ENCODE measurements at places on chromosomes 11 and 22. TPM values are rescaled to one million over a fixed set of nuclear protein-coding genes. Genes with fewer than 3 reads are reported as not detected.

The SLC22A8 gene
- polyA plus RNA-seq, result 23.1 TPM

The TIGD3 gene
- polyA plus RNA-seq, result 0.41 TPM

The LRRC75B gene
- 20.2 TPM for polyA plus RNA-seq

The MS4A15 gene
- polyA plus RNA-seq, result not detected

The NDUFA6 gene
- polyA plus RNA-seq, result 116 TPM

The NCAM1 gene
- polyA plus RNA-seq, result 201 TPM

The OR2AT4 gene
- polyA plus RNA-seq, result not detected

The TMEM191B gene
- polyA plus RNA-seq, result 1.5 TPM

The FOLR2 gene
- polyA plus RNA-seq, result 44.4 TPM

The SLC16A8 gene
- 2.4 TPM for polyA plus RNA-seq

The LRRN4CL gene
- polyA plus RNA-seq, result 1.5 TPM

The DEFB108B gene
- not detected for polyA plus RNA-seq

The RIMBP3B gene
- polyA plus RNA-seq, result not detected

The APOA1 gene
- polyA plus RNA-seq, result 53.5 TPM

The OR56A1 gene
- polyA plus RNA-seq, result not detected

The ACCS gene
- polyA plus RNA-seq, result 50.9 TPM

The MMP8 gene
- not detected for polyA plus RNA-seq

The PRRG4 gene
- polyA plus RNA-seq, result 6.6 TPM

The TMEM132A gene
- 57.7 TPM for polyA plus RNA-seq

The OR4A16 gene
- polyA plus RNA-seq, result not detected

The SYTL2 gene
- polyA plus RNA-seq, result 7.8 TPM

The KDM4D gene
- polyA plus RNA-seq, result 2.5 TPM

The OR10A2 gene
- polyA plus RNA-seq, result not detected

The DENND6B gene
- polyA plus RNA-seq, result 20.1 TPM

The MMP26 gene
- polyA plus RNA-seq, result 0.31 TPM

The OR4C6 gene
- polyA plus RNA-seq, result not detected

The IL10RA gene
- polyA plus RNA-seq, result 6.1 TPM

The ARL2 gene
- 72.1 TPM for polyA plus RNA-seq

The FAM89B gene
- polyA plus RNA-seq, result 22.9 TPM

The TRPM5 gene
- 2.4 TPM for polyA plus RNA-seq

The OR2AG1 gene
- polyA plus RNA-seq, result not detected

The LAMTOR1 gene
- 97.2 TPM for polyA plus RNA-seq

The CRYAB gene
- 45.1 TPM for polyA plus RNA-seq

The ETS1 gene
- 66.2 TPM for polyA plus RNA-seq

Measured in left renal pelvis (tissue), 4 donors.